GM18507 (cell line): ENCODE measurements at places on chromosomes 4 and X.

DNA sequence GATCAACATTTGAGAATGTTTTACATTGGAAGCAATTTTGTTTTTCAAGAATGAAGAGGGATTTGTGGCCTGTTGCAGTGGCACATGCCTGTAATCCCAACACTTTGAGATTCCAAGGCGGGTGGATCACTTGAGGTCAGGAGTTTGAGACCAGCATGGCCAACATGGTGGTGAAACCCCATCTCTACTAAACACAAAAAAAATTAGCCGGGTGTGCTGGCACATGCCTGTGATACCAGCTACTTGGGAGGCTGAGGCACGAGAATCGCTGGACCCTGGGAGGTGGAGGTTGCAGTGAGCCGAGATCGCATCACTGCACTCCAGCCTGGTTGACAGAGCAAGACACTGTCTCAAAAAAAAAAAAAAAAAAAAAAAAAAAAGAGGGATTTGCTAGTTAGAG, 127.8 kb downstream of the RPA4 start:
- DNase-seq: no peak

- no peak for DNase-seq
Observed at GRCh38 chr4:28279249-28279648, 1418.6 kb downstream of the STIM2 start.

GRCh38 chrX:49291615-49292337, 11.7 kb upstream of the GAGE10 start:
- DNase-seq: no peak

DNA sequence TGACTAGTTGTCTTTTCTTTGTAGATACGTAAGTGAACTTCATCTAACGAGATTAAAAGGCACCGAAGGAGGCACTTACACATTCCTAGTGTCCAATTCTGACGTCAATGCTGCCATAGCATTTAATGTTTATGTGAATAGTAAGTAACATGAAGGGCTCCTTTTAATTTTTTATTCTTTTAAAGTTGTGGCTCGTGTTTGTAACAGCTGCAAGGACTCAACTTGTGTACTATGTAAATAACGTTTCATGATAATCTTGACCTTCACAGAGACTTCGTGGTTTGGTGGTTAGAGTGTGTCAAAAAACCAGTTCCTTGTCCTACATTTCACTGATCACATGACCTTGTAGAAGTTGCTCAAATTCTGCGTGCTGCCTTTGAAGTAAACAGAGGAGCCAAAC, 51.6 kb downstream of the KIT start:
- no peak for DNase-seq

DNA sequence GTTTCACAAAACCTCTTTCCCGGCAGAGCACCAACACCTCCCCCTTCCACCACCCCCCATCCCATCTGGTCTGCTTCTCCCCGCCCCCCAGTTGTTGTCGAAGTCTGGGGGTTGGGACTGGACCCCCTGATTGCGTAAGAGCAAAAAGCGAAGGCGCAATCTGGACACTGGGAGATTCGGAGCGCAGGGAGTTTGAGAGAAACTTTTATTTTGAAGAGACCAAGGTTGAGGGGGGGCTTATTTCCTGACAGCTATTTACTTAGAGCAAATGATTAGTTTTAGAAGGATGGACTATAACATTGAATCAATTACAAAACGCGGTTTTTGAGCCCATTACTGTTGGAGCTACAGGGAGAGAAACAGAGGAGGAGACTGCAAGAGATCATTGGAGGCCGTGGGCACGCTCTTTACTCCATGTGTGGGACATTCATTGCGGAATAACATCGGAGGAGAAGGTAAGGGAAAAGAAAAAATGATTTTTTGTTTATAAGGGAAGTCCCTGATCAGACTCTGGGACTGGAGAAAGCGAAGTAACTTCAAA, at the start of gene PDGFRA:
Gene PDGFRA, plus strand, starts transcription at position 333 of the 541 bp plus-strand sequence. CDS start 29,476 bp downstream, outside the sequence.
- DNase-seq: no peak

- DNase-seq: no peak
Observed at GRCh38 chrX:39900777-39901170, 197.0 kb downstream of the BCOR start.

GRCh38 chr4:108118505-108118904, 50.2 kb downstream of the LEF1 start:
- peak; percentile 20 for DNase-seq

GRCh38 chr4:24662056-24662455, 77.7 kb upstream of the DHX15 start:
- no peak for DNase-seq

GRCh38 chr4:11051181-11051580, 366.6 kb upstream of the CLNK start:
- no peak for DNase-seq

GRCh38 chrX:149517308-149517707, 12.2 kb upstream of the IDS start:
- no peak for DNase-seq

DNA sequence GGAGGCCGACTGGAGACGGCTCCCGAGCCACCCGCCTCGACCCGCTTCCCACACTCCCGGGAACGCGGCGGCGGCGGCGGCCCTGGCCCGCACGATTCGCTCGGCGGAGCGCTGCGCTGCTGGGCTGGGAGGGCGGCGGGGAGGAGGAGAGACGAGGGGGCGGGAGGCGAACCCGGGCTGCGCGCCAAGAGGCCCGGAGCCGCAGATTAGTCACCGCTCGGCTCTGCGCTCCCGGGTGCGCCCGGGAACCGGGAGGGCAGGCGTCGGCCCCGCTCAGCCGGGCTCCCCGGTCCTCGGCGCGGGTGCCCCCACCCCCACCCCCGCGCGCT, 11.2 kb upstream of the BCOR start:
- no peak for DNase-seq

DNA sequence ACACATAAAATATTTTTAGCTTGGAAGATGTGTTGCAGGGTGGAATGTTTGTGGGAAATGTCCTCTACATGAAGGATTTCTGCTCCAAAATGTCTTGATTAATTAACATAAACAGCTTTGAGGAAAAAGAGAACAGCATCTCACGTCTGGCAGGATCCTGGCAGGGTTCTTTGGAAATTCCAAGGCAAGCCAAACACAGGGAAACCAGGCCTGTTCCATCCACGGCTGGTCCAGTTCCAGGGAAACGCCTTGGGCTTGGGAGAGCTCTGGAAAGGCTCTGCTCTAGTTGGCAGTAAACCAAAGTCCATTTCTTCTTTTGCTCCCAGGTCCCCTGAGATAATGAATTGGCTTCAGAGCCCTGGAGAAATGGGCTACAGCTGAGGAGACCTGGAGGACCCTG, 42.4 kb upstream of the GAB1 start:
- DNase-seq: no peak

DNA sequence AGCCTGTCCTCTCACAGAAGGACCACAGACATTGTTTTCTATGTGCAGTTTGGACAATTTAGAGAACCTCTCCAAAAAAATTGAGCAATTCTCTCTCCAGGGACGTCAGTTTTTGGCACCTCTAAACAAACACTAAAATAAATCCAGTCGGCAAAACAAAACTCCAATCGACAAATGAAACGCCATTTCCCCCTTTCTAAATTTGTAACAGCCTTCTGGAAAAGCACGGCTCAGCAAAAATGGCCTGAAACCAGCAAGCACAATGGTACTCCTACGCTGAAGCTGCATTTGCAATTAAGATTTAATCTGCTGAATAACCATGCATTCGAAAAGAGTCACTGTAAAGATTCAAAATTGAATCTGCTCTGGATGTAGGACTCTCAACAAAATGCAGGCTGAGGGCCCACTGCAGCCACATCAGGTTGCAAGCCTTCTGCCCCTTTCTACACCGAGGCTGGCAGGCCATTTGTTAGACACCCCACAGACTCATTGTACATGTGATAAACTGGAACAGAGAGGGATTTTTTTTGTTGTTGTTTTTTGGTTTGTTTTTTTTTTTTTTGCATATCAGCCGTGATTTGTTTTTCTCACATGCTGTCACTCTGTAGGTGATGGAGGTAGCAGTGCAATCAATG, 79.9 kb upstream of the MAP3K15 start:
- no peak for DNase-seq

- DNase-seq: no peak
Observed at GRCh38 chr4:22686141-22686540, 6.6 kb upstream of the GBA3 start.

DNA sequence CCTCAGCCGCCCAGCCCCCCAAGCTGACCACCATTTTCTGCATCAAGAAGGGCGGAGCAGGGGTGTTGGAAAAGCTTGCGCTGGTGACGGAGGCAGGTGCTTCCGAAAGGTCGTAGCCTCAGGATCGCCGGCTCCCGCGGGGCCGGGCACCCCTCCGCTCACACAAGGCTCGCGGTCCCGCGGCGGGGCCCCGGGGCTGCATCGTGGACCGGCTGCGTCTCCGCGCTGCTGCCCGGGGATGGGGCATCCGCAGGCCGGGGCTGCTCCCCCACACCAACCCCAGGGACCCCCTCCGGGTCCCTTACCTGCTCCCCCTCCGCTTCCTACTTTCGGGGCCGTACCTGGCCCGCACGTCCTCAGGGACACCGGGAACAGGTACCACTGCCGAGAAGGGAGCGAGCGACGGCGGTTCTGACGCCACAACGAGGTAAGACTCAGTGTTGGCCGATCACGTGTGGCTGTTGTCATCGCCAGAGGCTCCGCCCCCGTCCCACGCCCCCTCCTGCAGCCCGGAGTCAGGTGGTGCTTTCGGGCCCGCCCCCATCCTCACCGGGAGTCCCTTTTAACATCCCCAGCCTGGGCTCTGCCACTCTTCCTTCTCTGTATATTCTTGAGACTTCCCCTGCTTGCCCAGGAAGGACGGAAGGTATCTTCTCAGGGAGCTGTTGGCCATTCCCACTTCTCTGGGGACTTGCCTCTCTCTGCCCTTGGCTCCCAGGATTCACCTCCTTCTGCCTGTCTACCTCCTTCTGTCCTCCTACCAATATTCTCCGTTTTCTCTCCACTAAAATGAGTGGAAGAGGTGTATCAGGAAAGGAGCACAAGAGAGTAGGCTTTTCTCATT, at the start of gene BEX2:
Gene BEX2, minus strand, starts transcription at position 436 of the 844 bp plus-strand sequence. CDS start 1,014 bp downstream, outside the sequence.
- DNase-seq: peak; percentile 5

DNA sequence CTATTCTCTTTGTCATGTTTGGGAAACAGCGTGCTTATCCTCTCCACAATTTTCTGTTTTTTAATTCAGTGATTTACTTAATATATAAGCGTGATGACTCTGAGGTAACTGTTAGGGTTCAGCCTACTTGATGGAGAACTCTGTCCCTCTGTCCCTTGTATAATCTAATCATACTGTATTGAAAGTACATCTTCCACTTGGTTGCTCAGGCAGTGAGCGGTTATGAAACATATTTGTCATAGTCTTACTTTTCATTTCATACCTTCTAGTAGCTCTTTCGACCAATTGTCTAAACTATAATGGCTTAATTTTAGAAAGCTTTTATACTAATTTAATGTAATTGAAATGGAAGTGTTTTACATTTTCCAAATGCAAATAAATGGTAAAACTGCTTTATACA, 469.0 kb downstream of the TLL1 start:
- no peak for DNase-seq

GRCh38 chr4:33881176-33881575, 2363.1 kb downstream of the ARAP2 start:
- no peak for DNase-seq
